ENCODE measurements at places on chromosomes 6 and 20.

- peak; percentile 39 for DNase-seq
These were observed 62.1 kb downstream of the FOXO3 start for GRCh38 chr6:108622641-108623298.

- peak; percentile 42 for DNase-seq
These were observed 60.8 kb downstream of the RIPOR2 start for GRCh38 chr6:24874776-24875533.

GRCh38 chr20:60036746-60037499 lies 78.7 kb downstream of the CDH26 start:
- no peak for DNase-seq

GRCh38 chr20:61600016-61600415 lies 348.0 kb downstream of the CDH4 start:
- DNase-seq, result no peak

DNA sequence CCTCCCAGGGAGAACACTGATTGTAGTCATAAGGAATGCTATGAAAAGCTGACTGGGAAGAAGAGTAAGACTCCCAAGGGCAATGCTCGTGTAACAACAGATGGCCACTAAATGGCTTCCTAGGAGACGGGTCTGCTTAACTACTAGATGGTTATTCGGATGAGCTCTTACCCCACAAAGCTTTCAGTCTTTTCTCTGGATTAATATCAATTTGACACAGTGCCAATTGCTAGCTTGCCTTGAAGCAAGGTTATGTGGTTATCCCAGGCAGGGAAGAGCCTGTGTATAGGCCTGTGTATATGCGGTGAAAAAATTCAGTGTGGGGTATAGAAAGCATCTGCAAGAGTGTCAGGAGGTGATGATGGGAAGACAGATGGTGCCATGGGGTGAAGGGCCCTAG lies 86.4 kb upstream of the NOX3 start:
- no peak for DNase-seq

GRCh38 chr6:147621263-147621662 lies 112.8 kb downstream of the SAMD5 start:
- DNase-seq, result peak; percentile 35

GRCh38 chr6:26067367-26067766 lies 19.9 kb upstream of the HFE start:
- no peak for DNase-seq

- DNase-seq, result peak; percentile 82
These were observed 55.2 kb downstream of the TGM2 start for GRCh38 chr20:38109591-38110524.

DNA sequence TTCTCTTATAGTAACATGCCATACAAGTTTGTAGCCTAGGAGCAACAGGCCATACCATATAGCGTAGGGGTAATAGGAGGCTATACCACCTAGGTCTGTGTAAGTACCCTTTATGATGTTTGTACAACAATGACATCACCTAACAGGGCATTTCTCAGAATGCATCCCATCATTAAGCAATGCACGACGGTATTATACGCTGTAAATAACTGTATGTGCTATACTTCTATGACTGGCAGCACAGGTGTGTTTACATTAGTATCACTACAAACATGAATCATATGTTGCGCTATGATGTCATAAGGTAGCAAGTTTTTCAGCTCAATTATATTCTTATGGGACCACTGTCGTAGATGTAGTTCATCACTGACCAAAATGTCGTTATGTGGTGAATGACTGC lies 31.0 kb downstream of the ADNP start:
- no peak for DNase-seq

GRCh38 chr6:11414176-11414963 lies 123.2 kb upstream of the TMEM170B start:
- no peak for DNase-seq

- DNase-seq, result no peak
These were observed 49.3 kb upstream of the MYL9 start for GRCh38 chr20:36491901-36492617.

GRCh38 chr6:72968704-72969103 lies 256.6 kb downstream of the KHDC1L start:
- DNase-seq, result no peak

DNA sequence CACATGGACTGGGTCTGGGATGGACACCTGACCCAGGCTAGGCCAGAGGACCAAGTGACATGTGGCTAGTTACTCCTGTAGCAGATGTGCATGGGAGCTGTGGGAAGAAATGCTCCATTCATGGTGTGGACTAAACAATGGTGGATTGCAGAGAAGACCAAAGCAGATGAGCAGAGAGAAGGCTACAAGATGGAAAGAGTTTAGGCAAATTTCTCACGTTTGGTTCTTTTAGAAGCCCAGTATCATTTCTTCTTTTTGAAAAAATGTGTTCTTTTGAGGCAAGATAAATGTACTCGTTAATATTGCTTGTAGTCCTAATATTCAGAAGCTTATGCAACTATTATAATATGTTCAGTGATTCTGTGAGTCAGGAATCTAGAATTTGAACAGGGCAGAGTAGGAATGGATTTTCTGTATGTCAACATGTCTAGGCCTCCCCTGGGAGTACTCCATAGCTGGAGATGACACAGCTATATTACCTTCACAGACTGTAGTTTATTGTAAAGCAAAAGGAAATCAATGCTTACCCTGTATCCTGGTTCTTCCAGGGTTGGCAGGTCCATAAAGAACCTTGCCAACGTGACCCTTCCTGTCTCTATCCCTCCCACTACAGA lies 2.3 kb upstream of the BTN2A1 start:
- no peak for DNase-seq

DNA sequence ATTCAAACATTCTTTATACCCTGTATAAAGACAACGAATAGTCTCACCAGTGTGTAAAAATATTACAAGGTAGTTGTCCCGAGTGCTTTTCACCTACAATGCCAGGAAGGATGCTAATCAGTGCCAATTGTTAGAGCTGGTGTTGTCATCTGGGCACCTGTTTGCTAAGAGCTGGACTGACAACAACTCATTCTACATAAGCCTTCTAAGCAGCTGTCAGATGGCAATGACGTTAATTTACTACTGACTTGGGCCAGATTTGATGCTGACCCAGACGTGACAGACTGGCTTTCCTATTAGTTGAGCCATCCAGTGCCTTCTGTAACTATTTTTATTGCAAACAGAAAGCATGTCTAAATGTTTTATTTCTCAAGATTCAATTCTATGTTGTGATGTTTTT lies 355.2 kb downstream of the ADGRB3 start:
- DNase-seq, result no peak

GRCh38 chr6:37160922-37161778 lies 8.8 kb upstream of the PIM1 start:
- no peak for DNase-seq

GRCh38 chr6:32937230-32937633 lies 3.6 kb downstream of the HLA-DMB start:
- no peak for DNase-seq

DNA sequence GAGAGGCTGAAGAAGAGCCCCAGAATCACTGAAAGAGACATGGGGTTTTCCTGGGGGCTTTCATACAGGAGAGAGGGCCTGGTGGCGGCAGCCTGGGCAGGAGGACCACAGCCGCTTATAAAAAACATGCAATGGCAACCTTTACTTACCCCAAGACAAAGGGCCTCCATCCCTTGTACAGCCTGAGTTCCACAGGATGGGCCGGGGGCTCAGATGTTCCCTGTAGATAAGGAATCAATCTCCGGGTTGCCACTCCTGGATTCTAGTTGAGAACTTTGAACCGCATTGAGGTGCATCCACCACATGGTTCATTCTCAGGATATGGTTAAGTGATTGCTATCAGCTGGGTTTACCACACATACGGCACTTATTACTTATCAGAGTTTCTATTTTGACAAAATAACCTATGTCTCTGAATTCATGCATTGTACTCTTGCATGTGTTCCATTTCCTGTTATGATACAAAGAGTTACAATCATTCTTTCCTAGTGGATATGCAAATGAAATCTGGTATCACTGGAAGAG lies 677.6 kb downstream of the KIF16B start:
- DNase-seq, result no peak

GRCh38 chr6:11367638-11368199 lies 135.3 kb upstream of the NEDD9 start:
- no peak for DNase-seq

DNA sequence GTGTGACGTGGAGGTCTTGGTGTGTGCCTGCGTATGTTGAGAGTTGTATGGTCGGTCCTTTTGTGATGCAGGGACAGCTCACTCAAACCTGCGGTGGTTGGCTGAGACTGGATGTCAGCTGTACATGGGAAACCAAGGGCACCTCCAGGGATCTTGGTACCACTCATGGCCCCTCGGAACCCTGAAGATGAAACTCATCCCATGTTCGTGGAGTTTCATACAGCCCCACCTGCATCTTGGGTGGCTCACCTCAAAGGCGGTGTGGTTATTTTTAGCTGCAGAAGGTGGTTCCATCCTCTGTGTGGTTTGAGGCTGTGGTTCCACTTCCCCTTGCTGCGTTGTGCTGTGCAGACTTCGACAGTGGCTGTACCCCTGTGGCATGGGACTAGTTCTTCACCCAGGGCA lies 52.6 kb upstream of the SLC22A1 start:
- DNase-seq, result no peak

DNA sequence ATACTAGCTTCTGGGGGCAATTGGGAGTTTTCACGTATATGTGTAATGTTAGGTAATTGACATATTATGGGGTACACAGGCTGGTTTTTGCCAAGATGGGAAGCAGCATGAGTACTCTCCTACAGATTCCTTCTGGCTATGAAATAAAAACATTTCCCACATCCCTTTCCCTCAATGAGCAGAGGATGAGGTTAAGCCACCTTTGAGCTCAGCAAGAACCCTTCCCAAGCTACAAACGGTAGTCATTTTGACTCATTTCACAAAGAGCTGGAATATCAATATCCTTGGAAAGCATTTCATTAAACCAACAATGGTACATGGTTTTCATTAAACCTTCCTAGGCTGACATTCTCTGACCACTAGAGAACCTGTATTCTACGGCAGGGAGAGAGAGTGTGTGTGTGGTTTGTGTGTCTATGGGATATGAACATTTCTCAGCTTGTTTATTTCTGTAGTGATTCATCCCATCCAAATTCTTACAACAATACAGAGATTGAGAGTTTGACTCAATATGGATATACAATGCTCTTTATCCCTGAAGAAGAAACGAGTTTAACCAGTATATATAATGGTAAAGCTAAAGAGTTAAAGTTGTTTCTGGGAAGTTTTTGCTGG lies 119.5 kb downstream of the ARHGAP18 start:
- no peak for DNase-seq

DNA sequence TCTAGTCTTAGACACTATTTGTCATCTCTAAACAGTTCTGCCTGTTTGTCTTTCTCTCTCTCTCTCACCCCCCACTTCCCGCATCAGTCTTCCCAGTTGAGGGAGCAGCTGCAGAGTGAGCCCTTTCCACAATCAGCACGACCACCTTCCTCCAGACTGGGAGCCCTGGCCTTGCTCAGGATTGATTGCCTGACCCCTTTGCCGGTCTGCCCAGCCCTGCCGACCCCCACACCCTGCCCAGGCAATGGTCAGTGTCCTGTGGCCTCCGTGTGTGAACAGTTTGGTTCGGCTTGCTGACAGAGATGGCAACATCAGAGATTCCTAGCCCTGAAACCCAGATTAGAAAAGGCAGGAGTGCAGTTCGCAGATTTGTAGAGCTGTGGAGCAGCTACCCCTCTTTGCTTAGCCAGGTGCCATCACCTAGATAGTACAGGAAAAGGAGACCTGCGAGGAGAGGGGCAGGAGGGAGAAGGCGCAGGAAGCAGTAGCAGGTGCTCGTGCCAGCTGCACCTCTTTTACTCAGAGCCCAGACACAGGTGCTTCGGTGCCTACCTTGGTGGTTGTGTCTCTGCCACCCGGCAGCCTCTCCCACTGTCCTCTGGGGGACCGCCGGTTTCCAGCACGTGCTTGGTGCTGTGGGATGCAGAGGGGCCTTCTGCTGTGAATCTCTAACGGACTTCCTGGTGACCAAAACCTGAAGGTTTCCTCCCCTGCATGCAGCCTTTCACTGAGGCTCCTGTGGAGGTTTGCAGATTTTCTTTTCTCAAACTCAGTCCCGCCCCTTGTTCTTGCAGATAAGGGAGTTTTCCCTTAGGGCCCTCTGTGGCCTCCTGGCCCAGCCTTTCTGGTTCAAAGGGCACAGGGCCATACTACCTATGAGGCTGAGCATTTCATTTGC lies 92.4 kb downstream of the SCML4 start:
- no peak for DNase-seq

DNA sequence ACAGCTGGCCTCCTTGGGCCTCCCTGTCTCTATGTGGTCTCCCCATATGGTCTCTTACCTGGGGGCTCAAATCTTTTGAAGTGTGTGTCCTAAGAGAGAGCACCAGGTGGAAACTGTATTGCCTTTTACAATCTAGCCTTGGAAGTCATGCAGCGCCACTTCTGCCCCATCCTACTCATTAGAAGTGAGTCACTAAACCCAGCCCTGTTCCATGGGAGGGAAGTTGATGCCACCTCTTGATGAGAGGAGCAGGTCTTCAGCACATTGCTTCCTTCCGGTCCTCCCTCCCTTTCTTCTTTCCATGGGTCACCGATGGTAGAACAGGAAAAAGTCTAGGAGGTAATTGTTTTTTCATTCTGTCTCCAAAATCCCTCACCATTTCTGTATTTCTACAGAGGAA lies 156.3 kb downstream of the FOXA2 start:
- DNase-seq, result no peak

- DNase-seq, result no peak
These were observed 1.4 kb upstream of the SNPH start for GRCh38 chr20:1264727-1265126.

DNA sequence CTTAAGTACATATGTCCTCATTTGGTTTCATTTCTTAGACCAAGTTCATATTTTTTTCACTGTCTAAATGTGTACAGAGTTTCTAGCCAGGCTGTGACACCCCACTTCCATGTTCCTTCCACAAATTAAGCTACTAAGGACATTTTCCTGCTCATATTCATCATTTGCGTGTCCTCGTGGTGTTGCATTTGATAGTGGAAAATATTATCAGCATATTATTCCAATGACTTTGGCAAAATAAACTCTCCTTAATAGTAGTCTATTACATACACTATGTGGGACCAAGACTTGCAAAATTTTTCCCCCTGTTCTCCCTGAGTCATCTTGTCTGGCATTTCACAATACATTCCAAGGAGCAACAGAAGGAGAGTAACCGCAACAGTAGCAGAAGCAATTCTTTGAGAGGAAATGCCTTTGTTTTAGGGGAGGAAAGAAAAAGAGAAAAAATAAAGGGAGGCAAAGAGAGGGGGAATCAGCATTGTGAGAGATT lies 599.2 kb downstream of the COL12A1 start:
- DNase-seq, result peak; percentile 28

Data from right hindlimb (tissue), 1 donor.